ENCODE measurements at places on chromosomes 5 and 9.

- DNase-seq: peak; percentile 52
Observed at GRCh38 chr9:87878989-87879511, 3.6 kb upstream of the SPATA31E1 start.

GRCh38 chr9:93683331-93684134 lies 107.1 kb downstream of the PHF2 start:
- DNase-seq: no peak

DNA sequence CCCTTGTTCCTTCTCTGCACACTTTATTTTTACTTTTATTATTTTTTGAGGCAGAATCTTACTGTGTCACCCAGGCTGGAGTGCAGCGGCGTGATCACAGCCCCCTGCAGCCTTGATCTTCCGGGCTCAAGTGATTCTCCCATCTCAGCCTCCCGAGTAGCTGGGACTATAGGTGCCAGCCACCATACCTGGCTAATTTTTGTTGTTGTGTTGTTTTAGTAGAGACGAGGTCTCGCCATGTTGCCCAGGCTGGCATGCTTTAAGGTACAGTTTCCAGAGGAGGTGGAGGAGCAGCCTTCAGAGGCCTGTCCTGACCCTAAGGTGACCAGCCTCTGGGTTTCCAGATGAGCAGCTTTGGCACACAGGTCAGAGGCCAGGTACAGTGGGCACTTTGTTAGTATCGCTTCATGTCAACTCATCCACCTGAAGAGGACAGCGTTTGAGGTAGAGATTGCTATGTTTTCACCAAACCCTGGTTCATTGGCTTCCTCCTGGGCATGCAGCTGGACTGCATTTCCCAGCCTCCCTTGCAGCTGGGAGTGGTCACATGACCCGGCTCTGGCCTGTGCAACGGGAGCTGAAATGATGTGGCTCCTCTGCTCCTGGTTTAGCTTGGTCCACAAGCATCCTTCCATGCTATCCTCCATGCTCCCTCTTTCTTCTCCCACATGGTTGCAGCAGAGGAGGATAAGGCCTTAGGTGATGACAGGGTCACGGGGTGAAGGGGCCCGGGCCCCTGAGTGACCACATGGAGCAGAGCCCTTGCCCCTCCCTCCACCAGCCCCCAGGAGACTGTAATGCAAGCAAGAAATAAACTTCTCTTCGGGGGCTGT lies 139.3 kb upstream of the IER5L start:
- no peak for DNase-seq

DNA sequence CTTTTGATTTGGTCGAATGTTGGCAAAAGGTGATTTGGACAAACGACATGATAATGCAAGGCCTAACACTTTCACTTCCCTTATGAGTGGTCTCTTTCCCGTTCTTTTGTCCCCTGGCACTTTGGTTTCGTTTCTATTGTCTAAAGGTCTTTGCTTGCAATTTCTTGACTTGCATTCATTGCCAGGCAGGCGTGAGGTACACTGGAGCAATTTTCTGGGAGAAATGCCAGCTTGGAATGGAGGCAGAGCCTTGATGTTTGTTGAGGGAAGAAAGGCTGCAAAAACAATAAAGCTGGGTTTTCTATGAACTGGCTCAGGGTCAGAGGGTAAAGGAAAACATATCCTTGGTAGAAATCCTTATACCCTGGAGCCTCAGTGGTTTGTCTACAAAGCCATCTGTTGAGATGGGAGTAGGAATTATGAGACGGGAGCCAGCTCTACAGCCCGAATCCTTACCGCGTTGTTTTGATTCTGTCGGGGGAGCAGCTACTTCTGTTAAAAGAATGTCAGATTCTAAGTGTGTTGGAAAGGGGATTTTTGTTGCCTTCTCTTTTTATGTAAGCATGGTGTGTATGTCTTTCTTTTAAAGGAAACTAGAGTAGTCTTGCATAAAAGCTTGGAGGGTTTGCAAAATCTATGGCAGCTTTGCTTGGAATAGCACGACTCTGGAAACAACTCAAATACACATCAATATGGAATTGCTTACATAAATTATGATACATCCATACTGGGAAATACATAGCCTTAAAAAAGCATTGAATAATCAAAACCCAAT lies 158.9 kb downstream of the RMI1 start:
- peak; percentile 9 for DNase-seq

GRCh38 chr5:119966028-119966427 lies 336.7 kb downstream of the FAM170A start:
- DNase-seq: no peak

DNA sequence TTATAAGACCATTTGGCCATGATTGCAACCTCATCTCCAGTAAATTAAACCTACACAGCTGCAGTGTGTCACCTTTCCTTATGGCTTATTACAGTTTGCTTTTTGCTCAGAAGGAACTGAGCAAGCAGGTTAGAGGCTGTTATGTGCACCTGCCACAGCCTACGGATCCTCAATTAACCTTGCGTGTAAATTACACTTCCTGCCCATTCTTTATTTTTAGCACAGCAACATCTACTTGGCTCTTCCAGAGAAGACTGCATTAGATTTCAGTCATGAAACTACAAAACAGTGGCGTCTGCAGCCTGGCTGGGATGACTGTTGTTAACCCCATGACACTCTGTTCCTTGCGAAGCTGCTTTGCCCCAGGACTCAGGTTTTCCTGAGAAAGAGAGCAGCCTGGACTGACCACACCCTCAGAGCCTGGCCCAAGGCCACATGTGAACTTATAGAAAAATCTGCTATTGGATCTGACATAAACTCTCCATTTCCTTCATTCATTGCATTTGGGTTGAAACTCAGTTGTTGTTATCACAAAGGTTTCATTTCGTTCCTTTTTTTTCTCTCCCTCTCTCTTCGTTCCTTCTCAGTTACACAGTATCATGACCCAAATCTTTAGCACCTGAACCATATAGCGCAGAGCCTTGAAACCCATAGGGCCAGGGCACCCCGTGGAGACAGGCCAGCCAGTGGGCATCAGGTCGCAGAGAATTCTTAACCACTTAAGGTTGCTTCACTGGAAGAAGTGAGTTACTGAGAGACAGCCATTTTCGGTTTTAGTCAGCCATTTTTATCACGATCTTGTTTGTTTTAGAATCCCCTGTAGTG lies 138.6 kb downstream of the PALM2AKAP2 start:
- no peak for DNase-seq

GRCh38 chr5:133396187-133396741 lies 216.1 kb downstream of the FSTL4 start:
- DNase-seq: no peak

DNA sequence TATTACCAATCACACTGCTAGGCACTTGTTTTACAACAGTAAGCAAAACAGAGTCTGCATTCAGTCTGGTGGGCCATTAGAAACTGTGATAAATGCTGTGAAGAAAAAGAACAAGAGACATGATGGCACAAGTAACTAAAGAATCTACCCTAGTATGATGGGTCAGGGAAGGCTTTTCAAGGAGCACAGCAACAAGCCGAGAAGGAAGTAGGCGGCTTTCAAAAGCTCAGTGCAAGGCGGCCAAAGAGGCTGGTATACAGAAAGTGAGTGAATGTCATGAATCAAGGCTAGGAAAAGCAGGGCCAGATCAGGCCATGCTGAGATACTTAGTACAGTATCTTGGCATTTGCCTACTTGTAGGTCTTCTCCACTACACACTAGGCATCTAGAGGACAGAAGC lies 76.4 kb downstream of the ECPAS start:
- DNase-seq: no peak

GRCh38 chr5:127275641-127276193 lies 14.9 kb upstream of the MEGF10 start:
- no peak for DNase-seq

DNA sequence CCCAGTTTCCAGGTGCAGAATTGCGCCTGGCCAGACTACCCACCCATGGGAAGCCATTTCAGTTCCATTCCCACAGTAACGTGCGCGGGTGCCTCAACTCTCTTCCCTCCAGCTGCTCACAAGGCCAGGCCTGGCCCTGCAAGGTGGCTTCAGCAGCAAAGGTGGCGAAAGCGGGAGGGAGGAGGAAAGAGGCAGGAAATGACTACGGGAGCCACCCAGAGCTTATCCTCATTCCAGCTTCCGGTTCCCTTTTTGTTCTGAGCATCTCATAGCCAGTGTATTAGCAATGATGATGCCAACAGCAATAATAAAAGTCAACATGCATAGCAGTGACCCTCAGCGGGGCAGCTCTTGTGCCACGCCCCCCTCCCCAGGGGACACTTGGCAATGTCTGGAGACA lies 101.5 kb upstream of the BOD1 start:
- no peak for DNase-seq

DNA sequence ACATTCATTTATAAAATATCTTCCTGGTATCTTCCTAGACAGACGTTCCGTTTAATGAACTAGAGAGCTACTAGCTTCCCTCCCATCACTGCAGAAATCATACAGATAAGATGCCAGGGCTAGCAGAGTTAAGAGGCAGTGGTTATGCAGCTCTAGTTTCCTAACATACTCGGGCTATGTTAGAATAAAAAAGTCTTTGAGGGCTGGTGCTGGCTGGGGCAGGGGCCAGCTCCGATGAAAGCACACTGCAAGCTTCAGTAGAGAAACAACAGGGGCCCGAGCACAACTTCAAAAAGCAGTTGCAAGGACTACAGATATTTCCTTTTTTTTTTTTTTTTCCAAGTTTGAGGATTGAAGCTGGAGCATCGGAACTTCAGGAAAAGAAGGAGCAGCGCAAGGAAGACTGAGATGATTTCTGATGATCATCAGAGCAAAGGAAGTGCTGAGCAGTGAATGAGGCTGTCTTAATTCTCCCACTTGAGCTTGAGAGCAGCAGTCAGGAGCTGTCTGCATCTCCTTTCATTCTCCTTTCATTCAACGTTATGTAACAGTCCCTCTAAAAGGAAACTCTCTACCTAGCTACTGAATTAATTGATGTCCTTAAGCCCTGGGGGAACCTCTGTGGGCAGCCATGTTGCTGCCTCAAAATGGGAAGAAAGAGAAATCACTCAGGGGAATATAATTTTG lies 47.6 kb upstream of the ADCY2 start:
- no peak for DNase-seq

- DNase-seq: peak; percentile 97
Observed at GRCh38 chr5:116763987-116764866, 189.6 kb upstream of the SEMA6A start.

- no peak for DNase-seq
Observed at GRCh38 chr5:1244976-1245375, 19.8 kb downstream of the SLC6A18 start.

DNA sequence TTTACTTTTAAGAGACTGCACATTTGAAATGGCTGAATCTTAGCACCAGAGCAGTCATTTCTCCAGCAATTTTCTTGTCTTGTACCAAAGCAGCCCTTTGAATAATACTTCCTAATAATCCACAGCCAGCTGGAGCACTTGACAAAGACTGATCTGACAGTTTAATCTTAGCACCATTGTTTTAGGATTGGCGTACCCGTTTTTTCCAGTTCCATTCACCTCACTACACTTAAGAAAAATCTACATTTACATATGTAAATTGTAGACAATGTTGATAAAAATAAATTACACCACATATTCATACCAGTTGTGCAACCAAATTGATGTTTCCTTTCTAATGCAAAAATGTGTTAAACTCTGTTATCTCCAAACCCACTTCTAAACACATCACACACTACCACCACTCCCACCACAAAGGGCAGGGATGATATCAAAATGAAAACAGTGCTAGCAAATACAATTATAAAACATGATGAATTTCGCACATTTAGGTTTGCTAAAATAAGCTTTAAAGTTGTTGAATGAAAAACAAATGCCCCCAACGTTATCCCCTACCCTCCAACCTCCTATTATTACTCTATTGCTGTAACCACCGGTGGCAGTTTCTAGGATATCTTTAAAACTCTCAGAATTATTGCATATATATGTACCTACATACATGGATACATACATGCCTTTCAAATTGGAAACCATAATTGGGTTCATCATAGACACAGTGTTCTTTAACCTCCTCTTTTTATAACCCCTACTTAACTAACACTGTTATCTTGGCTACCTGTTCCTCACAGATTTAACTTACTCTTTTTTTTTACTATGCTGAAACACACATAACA lies 21.5 kb downstream of the SERINC5 start:
- DNase-seq: no peak

- no peak for DNase-seq
Observed at GRCh38 chr5:99331061-99331460, 402.3 kb upstream of the CHD1 start.

DNA sequence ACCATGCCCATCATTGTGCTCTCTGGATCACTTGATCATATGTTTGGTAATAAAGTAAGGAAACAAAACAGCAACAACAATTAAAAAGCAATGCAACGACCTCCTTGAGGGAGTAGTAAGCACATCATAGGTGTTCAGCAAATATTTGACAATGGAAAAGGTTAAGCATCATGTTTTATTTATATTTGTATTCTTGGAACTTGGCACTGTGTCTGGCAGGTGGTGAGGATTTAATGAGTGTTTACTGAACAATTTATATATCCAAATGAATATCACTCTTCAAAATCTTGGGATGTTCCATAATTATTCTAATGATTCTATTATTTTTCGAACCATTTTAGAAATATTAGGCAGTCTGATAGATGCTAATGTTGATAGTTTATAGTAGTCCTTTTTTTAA lies 6.2 kb downstream of the PIP5K1B start:
- no peak for DNase-seq

GRCh38 chr9:98185611-98186171 lies 6.7 kb downstream of the CORO2A start:
- DNase-seq: no peak

GRCh38 chr5:63553073-63553472 lies 409.2 kb downstream of the HTR1A start:
- peak; percentile 2 for DNase-seq

GRCh38 chr9:35664531-35665470 lies at the start of gene ARHGEF39:
Gene ARHGEF39 (minus strand): TSS chr9:35665195. CDS start chr9:35665169, 26 bp downstream.
- peak; percentile 79 for DNase-seq

GRCh38 chr5:82396871-82397514 lies 118.8 kb upstream of the RPS23 start:
- peak; percentile 99 for DNase-seq

GRCh38 chr5:38739011-38739704 lies 106.7 kb upstream of the OSMR start:
- peak; percentile 41 for DNase-seq

DNA sequence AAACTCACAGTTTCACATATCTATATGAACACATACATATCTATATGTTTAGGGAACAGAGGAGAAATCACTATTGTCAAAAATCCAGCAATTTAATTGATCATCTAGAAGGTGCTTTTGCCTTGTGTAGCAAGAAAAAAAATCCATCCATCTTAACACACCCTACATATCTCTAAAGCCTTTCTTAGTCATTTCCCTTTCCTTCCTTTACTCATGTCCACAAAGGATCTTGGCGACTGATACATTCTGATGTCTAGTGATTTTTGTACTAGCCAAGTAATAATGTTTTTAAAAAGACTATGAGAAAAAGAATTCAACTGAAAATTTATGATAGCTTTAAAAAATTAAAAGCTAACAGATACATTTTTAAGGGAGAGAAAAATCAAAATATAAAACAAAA lies 22.5 kb downstream of the ZDHHC21 start:
- peak; percentile 29 for DNase-seq

GRCh38 chr5:14343376-14343775 lies 200.2 kb downstream of the TRIO start:
- DNase-seq: no peak

GRCh38 chr5:145912019-145912418 lies 24.4 kb upstream of the SH3RF2 start:
- no peak for DNase-seq

GRCh38 chr5:72509401-72509800 lies 2.2 kb upstream of the ZNF366 start:
- no peak for DNase-seq

- DNase-seq: no peak
Observed at GRCh38 chr9:131612851-131613250, 67.5 kb downstream of the PRRT1B start.

All from mammary epithelial cell (primary cell).